ENCODE measurements at places on chromosomes 12 and 14.
A peak's percentile ranks its signal among the peaks of the same experiment; 100 is the strongest.

DNA sequence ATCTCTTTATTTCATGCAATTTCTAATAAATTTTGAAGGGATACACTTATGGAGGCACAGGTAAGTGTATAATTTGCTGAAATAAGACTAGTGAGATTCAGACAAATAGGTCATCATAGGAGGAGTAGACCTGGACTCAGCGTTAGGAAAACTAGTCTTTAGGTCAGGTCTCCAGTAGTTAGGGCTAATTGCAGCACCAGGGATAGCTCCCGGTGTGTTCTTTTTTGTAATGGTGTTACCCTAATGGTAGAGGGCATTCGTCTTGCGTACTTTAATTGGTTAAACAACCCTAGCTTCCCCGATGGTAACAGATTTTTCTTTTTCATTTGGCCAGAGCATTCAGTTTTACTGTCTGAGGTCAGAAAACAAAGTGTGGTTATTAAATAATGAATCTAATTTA, 64.9 kb downstream of the ARID2 start:
- no peak for DNase-seq

GRCh38 chr12:26704684-26705460, 128.1 kb downstream of the ITPR2 start:
- DNase-seq = no peak

DNA sequence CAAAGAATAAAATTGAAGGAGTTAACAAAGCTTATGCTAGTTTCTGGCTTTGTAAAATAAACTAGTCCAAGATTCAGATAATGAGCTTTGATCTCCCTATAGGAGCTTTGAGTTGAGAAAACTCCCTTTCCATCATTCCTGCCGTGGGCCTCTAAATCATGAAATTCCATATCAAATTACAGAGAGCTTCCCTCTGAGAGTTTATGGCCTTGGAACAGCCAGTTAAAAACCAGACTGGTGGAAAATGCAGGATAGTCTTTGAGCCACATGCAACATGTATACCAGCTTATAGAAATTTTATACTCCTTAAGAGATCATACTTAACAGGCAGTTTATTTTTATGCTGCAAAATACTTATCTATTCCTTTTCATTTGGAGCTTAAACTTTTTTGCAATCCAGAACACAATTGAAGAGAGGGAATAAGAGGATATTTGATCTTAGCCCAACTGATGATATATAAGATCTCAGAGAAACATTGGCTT, 175.8 kb upstream of the ATP2B1 start:
- DNase-seq = no peak

GRCh38 chr12:49924628-49925246, 21.0 kb upstream of the FAIM2 start:
- DNase-seq = no peak

DNA sequence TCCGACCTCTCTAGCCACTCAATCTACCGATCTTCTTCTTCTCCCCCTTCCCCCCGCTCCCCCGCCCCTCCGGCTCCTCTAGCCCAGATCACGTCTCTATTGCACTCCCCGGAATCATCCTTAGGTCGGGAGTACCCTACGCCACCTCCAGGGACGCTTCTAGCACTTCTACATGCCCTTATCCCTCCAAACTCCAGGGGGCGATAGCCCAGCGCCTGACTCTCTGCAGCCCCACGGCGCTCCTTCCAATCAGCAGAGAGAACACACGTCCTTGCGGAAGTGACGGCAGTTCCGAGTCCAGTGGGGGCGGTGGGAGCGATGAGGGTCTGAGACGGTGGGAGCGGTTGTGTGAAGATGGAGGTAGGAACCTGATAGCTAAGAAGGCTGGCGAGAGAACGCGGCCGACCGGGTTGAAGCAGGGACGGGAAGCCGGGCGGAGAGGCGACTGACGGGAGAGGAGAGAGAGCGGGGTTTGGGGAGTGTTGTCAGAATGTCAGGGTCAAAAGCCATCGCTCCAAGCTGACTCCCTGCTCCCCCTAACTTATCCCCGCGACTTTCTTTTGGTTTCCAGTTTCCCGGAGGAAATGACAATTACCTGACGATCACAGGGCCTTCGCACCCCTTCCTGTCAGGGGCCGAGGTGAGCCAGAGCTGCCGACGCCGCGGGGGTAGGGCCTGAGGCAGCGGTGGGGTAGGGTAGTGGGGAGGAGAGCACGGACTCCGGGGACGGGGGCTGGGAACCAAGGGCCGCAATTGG, at the start of the genes RAB2B and TOX4:
TSS of gene RAB2B (minus strand) at position 35 of the 757 bp plus-strand sequence. CDS start 87 bp downstream, outside the sequence.
TSS of gene TOX4 (plus strand) at position 271 of the 757 bp plus-strand sequence. CDS start at position 355, 84 bp downstream.
- DNase-seq = peak; percentile 91

DNA sequence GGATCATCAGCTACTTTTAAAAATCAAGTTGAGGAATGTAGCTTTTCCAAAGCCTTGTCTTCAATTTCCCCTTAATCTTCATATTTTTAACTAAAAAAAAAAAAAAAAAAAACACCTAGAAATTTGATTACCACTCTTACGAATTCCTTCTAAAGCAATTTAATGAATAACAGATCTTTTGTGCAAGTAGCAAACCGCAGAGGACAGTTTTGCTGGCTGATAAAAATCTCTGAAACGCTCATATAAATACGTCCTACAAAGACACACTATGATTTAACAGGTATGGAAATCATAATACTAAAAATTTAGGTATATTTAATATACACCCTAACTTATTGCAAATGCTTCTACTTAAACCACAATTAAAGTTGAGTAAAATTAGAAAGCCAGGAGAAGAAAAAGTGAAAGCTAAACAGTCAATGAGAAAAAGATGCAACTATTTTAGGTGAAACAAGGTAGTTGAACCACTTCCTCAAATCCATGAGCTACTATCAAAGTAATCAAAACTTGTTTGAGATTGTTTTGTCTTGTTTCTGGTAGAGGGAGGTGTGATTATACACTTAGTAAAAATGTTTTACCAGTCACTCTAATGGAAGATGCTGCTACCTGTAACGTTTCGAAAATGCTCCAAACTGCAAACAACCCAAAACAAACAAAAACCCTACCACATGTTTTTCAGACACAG, 2.2 kb downstream of the PAWR start:
- no peak for DNase-seq

DNA sequence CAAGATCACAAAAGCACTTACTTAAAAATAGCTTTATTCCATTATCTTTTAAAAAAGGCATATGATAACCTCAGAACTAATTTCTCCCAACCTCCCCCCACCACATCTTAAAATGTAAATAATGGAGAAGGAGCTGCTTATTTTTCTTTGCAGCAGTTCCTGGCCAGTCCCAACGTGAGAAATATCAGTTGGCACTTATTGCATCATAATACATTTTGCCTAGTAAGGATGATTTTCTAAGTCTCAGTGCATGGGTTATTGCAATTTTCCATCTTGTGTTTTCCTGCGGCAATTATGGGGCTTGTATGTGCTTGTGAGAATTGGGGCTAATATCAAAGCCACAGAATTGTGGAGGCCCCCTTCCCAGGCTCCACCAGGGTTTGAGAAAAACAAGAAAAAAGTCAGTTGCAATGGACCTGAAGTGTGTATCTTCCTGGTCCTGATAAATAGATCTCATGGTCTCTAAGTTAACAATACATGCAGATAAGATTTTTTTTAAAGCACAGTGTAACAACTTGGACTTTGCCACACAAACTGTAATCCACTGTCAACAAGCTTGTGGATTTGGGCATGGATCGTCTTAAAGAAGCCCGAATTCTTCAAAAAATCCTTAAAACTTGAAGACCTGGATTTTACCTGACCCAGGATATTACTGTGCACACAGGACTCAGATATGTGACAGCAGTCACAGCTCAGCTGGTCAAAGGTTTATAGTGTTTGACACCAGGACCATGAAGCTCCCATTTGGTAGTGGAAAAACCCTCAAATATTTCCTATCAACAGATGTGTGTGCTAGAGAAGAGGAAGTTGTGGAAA, 2.8 kb upstream of the WSB2 start:
- no peak for DNase-seq

DNA sequence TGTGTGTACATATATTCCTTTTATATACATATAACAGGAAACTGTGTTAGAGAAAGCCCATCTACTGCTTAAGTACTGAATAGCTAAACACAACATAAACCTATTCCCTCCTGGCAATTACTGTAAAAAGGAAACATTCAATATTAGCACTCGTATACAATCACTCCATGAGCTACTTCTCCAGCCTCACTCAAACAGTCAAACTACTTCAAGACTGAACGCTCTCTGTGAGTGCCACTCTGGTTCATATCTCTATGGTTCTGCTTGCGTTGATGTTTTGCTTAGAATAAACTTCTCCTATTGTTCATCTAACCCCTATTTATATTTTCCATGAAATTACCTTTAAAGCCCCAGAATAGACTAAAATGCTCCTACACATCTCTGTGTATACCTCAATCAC, 243.7 kb downstream of the MED13L start:
- DNase-seq = no peak

Measured in activated CD4-positive, alpha-beta T cell treated with anti-CD3 and anti-CD28 coated beads for 1 hour (primary cell).